IPS DF 19.7 (cell line): ENCODE measurements at places on chromosomes 5 and 9.

DNA sequence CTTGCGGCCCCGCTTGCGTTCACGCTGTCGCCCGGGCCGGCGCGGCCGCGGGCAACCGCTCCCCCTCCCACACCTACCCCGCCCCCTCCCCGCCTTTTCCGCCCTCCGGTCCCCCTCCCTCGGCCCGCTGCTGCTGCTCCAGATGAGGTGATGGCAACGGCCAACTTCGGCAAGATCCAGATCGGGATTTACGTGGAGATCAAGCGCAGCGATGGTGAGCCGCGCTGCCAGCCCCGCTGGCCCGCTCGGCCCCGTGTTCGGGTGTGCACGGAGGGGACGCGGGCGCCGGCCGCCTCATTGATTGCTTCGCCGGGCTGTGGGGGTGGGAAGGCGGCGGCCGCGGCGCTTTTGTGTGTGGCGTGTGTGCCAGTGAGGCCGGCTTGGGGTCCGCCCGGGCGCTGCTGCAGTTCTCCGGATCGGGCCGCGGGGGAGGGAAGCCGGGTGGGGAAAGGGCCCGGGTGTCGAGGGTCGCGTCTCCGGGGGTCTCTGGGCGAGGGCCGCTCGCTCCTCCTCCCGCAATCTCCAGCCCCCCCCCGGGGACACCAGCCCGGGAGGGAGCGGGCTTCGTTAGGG lies 403 bp downstream of the KIF2A start:
- DNase-seq: no peak

DNA sequence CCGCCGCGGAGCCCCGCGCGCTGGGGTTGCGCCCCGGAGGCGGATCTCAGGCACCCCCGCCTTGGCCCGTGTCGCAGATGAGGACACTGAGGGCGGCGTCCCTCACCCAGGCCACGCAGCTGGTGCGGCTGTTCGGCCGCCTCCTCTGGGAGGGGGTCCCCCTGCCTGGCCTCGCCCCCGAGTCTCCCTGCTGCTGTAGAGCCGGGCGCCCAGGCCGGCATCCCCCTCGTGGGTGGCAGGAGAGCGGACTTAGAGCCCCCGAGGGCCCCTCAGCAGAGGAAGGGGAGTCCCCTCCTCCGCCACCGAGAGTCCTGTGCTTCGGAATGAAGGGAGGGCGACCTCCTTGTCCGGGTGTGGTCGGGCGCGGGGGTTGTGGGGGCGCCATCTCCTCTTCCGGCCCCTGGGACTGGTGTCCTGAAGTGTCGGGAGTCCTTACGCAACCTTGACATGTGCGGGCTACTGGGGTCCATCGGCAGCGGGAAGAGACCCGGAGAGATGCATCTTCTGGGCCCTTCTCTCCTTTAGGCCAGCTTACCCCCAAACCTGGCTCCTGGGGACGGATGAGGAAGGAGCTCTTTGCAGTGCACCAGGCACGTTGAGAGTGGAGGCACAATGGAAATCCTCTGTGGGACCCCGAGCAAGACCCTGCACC lies 11.7 kb upstream of the EXOSC2 start:
- DNase-seq: no peak

GRCh38 chr9:108702681-108703080 lies 153.1 kb downstream of the ACTL7B start:
- DNase-seq: no peak

- DNase-seq: no peak
Observed at GRCh38 chr9:118563677-118564076, 805.6 kb downstream of the BRINP1 start.

GRCh38 chr9:5231212-5231611 lies at the start of gene INSL4:
Gene INSL4, plus strand, starts transcription at chr9:5231419. Its CDS starts 105 bp downstream, at chr9:5231524.
- no peak for DNase-seq

GRCh38 chr5:81154725-81155124 lies 78.4 kb upstream of the CKMT2 start:
- DNase-seq: no peak
